ENCODE measurements at places on chromosomes 6 and 20. TPM values are rescaled to one million over a fixed set of nuclear protein-coding genes. Genes with fewer than 3 reads are reported as not detected.

- ATAC-seq = no peak
These were observed 22.3 kb downstream of the FOXA2 start for GRCh38 chr20:22561965-22562577.

Gene FAM229B
- total RNA-seq = 5.1 TPM

DNA sequence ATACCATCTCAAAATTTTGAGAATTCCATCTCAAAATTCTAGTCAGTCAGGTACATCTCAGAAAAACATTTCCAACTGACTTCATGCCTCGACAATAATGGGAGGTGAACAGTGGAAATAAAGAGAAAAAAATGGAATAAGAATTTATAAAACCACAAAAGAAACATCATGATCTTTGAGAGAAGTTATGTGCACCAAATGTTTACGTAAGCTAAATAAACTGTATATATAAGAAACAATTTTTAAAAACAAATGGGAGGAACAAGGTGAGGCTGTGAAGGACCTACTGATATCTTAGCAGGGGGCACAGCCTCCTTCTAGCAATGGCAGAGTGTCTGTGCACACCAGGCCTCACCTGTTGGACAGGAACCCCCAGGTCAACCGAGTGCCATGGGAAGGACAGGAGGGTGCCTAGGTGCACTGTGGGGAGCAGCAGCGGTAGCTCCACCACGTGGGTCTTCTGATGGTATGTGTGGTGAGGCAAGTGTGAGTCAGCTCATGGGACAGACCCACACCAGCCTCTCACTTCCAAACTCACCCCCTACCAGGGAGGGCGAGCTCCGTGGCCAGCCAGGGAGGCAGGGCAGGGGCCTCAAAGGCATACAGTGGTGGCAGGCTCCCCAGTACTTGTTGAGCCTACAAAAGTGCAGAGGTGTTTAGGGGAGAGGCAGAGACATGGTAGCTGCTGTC lies 23.2 kb downstream of the DIDO1 start:
- ATAC-seq = no peak

DNA sequence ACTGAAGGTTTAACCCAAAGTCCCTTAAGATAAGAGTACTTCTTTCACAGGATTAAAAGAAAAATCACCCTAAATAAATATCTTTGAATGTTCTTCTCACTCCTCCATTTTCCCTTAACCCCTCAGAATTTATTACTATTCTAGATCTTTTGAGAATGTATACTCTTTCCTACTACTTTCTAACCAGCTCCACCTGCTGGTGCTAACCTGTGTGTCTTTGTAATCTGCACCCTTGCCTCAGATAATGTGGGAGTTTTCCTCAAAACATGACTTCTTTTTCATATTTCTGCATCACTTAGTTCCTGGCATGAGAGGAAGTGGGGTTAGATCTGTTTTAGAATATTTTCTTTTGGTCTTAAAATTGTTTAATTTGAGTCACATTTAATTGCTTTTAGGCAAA lies 394.2 kb downstream of the BMP2 start:
- ATAC-seq = no peak

- peak; percentile 82 for ATAC-seq
These were observed 76.7 kb upstream of the IYD start for GRCh38 chr6:150291968-150292710.

Gene HLA-DOA
- 1.4 TPM for total RNA-seq

Gene ADAM33
- 2.5 TPM for total RNA-seq

- ATAC-seq = no peak
These were observed 70.9 kb downstream of the SYNE1 start for GRCh38 chr6:152566103-152566875.

Gene TNXB
- total RNA-seq = 7.6 TPM

DNA sequence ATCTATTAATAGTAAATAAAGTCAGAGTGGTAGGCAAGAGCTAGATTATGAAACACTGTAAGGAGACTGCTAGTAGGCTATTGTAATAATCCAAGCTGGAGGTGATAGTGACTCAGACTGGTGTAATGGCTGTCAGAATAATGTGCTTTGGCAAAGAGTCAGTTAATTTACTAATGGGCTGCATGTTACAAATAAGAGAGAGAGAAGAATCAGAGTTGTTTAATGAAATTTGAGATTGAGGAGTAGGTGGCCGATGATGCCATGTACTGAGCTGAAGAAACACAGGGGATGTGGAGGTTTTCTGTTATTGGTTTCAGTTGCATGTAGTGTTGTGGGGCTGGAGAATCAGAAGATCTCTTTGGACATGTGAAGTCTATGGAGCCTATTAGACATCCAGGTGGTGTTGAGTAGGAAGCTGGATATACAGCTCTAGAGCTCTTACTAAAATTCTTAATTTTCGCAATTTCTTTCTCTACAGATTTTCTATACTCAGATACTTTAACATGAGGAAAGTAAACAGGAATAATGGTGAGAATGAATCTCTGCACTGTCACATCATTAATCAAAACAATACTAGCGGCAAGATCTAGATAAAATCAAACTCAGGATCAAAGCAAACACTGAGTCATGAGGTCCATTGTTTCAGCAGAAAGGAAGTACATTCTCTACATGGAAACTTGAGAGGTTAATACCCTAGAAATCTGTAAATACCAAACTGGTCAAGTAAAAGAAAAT lies 167.7 kb downstream of the SIM1 start:
- peak; percentile 91 for ATAC-seq

Gene NUS1
- total RNA-seq = 19.4 TPM

- peak; percentile 37 for ATAC-seq
These were observed 82.8 kb downstream of the MLIP start for GRCh38 chr6:54194067-54194466.

DNA sequence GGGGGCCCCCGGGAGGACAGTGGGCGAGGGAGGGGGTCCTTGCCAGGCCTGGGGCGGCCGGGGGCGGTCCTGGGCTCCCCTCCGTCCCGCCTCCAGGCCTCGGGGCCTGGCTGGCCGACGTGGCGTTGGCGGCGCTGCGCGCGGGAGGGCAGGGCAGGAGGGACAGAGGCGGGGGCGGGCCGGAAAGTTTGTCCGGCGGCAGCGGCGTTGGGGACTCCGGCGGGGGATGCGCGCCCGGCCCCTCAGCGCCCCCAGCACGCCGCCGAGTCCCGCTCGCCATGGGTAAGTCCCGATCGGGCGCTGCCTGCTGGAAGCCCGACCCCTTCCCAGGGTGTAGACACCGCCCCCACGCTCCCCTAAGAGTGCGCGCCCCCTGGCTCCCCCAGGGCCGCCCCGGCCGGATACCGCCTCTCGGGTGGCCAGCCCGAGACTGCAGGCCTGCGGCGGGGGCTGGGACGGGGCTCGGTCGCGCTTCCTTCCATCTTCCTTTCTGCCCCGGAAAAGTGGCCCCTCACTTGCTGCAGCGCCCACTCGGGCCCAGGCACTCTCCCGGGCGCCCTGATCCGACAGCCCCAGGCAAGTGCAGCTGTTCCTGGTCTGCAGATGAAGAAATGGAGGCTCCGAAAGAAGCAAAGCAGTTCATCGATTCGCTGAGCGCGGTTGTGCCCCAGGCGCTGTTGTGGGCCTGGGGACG lies at the start of gene SLC2A10:
Gene SLC2A10, plus strand, starts transcription at position 191 of the 694 bp plus-strand sequence. Its CDS starts 88 bp downstream, at position 279.
- peak; percentile 59 for ATAC-seq

DNA sequence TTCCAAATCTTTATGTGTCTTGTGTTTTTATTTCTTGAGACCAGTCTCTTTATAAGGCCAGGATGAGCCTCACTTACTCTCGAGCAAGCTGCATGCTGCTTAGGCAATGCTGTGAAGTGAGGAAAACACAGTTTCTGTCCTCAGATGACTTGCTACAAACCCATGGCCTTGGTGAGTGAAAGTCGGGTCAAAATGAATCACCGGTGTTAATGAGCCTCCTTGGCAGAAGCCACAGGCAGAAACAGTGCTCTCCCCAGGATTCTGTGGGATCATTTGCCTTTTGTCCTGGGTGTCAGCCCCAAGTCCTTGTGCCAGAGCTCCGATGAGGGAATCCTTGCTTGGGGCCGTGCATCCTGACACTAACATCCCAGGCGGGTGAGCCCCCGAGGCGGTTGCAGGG lies 482.5 kb downstream of the QKI start:
- no peak for ATAC-seq

- ATAC-seq = no peak
These were observed 27.6 kb downstream of the TINAG start for GRCh38 chr6:54335871-54336270.

DNA sequence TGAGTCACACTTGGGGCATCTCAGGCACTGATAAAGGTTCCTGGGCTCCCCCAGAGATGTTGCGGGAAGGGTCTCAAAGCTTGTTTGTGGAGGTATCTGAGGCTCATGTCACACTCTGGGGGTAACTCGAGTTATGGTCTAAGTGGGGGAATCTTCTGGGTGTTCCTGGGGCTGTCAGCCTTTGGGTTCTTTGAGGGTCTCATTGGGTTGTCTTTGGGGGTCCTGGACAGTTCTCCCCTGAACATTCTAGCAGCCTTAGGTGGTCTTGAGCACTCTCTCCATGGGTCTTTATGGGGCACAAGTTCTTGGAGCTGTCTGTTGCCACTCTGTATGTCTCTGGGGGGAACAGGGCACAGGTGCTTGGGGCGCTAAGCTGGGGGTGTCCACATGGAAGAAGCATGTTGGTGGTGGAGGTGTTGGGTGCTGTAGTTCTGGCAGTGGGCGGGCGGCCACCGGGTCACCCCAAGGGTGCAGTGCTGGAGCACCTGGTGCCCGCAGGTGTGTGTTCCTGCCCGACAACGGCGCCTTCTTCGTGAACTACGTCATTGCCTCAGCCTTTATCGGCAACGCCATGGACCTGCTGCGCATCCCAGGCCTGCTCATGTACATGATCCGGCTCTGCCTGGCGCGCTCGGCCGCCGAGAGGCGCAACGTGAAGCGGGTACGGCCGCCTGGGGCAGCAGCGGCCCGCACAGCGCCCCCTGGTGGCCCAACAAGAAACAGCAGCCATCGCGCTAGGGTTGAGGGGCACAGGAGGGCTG lies 7.1 kb upstream of the CAPN11 start:
- ATAC-seq = peak; percentile 83

Gene PSORS1C2
- 0.40 TPM for total RNA-seq

Gene ADGB
- not detected for total RNA-seq

Gene PRL
- total RNA-seq = not detected

DNA sequence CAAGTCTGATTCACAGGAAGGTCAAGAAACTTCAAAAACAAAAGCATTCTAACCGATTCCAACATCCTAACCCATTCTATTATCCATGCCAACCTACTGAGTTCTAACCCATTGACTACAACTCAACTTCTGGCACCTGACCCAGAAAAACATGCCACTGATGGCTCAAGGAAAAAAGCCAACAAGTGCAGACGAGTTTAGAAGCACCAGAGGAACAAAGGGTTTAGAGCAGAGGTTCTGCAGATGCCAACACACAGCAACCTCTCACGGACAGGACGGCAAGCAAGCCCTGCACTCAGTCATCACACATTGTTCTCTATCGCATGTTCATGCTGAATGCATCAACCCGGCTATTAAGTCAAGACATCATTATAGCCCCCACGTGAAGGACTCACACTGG lies 25.2 kb upstream of the MC3R start:
- peak; percentile 81 for ATAC-seq

Gene CAGE1
- 0.28 TPM for total RNA-seq

DNA sequence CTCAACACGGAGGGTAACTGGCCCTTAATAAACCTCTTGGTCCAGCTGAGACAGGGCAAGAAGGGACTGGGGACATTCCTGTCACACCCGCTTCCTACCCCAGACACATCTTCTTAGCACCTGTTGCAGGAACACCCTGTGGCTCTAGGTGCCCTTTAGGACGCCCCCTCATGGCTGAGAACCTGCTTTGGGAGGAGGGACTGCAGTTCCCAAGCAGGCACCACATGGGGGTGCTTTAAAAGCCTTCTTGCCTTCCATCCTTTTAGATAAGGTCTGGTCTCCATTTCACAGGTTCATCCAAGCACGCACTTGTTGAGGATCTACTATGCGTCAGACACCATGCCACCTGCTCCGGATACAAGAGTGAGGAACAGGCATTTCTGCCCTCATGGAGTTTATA lies 26.6 kb downstream of the NSFL1C start:
- no peak for ATAC-seq

DNA sequence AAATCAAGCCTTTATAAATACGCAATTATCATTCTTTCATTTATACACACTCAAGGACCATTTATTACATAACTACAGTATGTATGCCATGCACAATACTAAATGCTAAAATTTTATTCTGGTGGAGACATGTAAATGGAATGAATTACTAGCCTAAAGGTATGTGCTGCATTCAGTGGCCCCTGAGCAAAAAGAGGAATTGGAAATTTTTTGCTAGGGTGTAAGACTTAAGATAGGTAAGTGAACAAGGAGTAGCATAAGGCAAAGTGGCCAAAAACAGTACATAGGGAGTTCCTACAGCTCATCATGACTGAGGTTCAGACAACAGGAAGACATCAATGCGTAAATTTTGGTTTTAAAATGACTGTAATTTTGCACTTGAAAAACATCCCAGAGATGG lies 2.3 kb upstream of the MTFR2 start:
- ATAC-seq = no peak

- peak; percentile 35 for ATAC-seq
These were observed 11.4 kb downstream of the DDX27 start for GRCh38 chr20:49230561-49231133.

GRCh38 chr6:11357285-11357684 lies 124.8 kb upstream of the NEDD9 start:
- ATAC-seq = peak; percentile 80

Gene MTFR2
- 4.3 TPM for total RNA-seq

- ATAC-seq = no peak
These were observed 523.4 kb downstream of the TENT5A start for GRCh38 chr6:81228912-81229555.

DNA sequence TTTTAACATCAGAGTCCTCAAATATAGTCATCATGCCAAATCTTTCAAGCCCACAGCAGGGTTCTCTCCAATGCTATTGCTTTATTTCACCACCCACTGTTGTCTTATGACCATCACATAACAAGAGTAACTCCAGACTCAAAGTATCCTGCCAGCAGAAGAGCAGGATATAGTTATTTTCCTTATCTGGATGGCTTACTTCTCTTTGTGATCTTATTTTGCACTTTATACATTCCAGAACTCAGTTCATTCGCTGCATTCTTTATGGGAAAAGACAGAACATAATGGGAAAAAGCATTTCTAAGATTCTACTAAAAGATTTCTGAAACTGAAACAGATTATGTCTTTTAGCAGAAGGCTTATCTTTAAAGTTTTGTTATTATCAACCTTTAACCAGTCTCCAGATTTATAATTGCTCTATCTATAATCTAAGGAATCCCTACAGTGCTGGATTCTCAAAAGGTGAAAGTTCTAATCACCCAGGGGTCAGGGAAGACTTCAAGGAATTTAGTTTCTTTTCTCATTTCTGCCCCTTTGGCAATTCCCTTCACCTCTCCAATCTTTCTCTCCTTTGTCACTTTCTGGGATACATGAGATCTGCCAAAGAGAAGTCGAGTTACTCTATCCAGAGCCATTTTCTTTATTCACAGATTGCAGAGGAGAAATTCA lies 190.4 kb downstream of the TPBG start:
- ATAC-seq = no peak

Gene LTA
- total RNA-seq = not detected

Gene CLDN20
- not detected for total RNA-seq

Measured in esophagus mucosa (tissue), 1 donor.